HCEC 1CT (cell line): ENCODE measurements at places on chromosomes 2 and 18.
A peak's percentile ranks its signal among the peaks of the same experiment; 100 is the strongest.

GRCh38 chr2:102520009-102520408, 47.0 kb downstream of the SLC9A4 start:
- DNase-seq, result peak; percentile 30

DNA sequence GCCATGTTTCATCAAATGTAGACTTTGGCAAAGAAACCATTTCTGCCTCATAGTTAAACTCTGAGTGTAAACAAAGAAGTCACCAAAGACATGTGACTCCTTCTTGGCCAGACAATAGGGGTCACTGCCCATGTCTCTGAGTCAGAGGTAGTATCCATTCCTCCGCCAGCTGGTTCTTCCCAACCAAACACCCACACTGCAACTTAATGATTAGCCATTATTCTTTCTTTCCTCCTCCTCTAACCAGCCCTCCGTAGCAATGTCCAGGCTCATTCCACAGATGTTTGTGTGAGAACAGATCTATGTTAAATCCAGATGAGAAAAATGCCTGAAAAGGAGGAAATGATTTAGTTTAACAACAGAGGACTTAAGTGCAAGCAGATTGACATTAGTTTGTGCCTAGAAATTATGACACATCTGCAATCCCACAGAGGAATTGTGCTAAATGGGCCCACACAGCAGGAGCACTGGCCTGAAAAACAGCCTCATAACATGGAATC, 127.9 kb upstream of the SH3BP4 start:
- DNase-seq, result peak; percentile 95

DNA sequence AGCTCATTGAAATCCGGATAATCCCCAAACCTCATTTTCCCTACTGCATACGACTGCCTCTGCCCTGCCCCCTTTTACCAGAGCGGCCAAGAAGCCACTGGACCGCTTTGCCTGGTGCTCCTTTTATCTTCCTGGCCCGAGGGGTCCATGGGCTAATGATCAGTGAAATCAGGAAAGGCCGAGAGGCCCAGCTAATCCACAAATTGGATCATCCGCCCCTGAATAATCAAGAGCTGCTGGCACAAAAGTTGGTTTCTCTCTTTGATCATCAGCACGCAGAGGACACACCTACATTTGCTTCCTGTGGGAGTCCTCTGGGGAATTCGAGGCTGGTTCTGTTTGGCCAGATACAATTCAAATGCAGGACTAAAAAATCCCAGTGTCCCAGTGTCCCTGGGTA, 144.5 kb downstream of the INSIG2 start:
- DNase-seq, result no peak

- DNase-seq, result no peak
Measured at GRCh38 chr2:239882331-239882732, 142.8 kb downstream of the NDUFA10 start.

DNA sequence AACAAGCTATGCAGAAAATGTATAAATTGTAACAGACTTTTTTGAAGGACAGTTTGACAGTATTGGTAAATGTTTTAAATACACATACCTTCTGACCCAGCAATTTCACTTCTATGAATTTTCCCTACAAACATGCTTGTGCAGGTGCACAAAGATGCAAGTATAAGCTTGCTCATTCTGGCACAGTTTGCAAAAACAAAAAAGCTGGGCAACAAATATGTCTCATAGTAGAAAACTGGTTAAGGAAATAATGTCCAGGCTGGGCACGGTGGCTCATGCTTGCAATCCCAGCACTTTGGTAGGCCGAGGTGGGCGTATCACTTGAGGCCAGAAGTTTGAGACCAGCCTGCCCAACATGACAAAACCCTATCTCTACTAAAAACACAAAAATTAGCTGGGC, 96.9 kb upstream of the NEDD4L start:
- no peak for DNase-seq

DNA sequence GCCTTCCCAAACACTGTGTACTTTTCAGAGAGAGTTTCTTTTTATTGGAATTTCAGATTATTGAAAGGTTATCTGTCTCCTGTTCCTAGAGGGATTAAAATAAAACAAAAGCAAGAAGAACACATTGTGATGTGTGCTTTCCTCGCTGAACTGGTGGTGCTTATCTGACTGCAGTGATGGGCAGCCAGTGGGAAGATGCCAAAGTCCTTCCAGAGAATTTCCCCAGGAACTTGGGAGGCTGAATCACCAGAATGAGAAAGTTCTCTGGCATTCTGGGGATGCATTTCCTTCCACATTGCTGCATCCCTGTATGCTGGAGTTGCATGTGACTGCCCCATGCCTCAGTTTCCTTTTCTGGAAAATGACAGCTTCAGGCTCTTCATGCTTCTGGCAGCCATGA, 53.9 kb upstream of the SEC11C start:
- DNase-seq, result peak; percentile 59

GRCh38 chr2:25159949-25160348, 8.4 kb downstream of the POMC start:
- no peak for DNase-seq

DNA sequence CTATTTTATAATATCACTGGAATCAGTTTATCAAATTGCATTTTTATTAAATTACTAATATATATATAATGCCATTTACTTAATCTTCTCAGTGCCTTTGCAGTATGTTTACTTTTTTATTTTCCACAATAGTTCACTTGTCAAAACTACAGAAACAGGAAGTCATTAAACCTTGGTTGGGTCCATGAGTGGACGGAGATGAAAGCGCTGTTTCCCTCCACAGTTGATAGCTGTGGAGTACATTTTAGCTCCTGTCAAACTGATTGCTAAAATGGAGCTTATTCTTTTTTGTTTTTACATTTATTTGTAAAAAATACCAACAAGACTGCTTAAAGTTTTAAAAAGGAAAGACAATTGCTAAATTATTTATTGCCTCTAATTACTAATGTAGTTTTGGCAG, 19.2 kb downstream of the MFF start:
- no peak for DNase-seq

DNA sequence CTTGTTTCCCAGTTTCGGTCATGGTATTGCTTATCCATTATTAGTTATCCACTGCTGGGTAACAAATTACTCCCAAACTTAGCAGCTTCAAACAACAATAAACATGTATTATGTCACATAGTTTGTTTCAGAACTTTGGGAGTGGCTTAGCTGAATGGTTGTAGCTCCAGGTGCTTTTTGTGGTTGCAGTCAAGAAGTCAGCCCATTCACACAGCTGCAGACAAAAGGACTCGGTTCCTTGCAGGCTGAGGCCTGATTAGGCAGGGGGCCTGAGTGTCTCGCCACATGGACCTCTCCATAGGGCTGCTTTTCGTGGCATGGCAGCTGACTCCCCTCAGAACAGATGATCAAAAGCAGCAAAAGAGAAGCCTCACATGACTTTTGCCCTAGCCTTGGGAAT, 58.2 kb upstream of the ITGA4 start:
- no peak for DNase-seq

- DNase-seq, result no peak
Measured at GRCh38 chr18:74273394-74273793, 18.4 kb downstream of the CYB5A start.

- no peak for DNase-seq
Measured at GRCh38 chr2:8888963-8889362, 51.5 kb upstream of the KIDINS220 start.

DNA sequence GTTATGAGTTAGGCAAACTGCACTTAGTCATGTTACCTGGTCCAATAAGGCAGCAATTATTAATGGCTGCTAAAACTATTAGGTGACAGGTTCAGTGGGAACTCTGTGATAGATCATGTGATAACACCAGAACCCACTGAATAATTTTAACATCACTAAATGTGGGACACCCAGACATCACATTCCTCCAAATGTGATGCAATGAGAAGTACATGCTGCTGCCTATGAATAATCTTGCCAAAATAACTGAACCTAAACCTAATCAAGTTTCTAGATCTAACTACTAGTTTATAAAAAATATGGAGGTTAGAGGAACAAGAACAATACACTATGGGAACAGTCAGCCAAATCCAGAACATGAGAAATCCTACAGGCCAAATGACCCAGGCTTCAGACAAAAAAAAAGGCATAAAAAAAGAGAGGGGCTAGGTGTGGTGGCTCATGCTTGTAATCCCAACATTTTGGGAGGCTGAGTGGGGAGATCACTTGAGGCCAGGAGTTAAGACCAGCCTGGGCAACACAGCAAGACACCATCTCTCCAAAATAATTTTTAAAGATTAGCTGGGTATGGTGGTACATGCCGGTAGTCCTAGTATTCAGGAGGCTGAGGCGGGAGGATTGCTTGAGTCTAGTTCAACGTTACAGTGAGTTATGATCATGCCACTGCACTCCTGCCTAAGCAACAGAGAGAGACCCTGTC, 7.0 kb upstream of the ACTR2 start:
- DNase-seq, result no peak

- no peak for DNase-seq
Measured at GRCh38 chr2:239396881-239397681, 3.7 kb downstream of the HDAC4 start.

GRCh38 chr2:99842451-99842850, 299.9 kb downstream of the AFF3 start:
- DNase-seq, result no peak

GRCh38 chr2:154392256-154392655, 306.2 kb upstream of the KCNJ3 start:
- no peak for DNase-seq

GRCh38 chr2:233402789-233403188, 48.5 kb downstream of the DGKD start:
- no peak for DNase-seq

DNA sequence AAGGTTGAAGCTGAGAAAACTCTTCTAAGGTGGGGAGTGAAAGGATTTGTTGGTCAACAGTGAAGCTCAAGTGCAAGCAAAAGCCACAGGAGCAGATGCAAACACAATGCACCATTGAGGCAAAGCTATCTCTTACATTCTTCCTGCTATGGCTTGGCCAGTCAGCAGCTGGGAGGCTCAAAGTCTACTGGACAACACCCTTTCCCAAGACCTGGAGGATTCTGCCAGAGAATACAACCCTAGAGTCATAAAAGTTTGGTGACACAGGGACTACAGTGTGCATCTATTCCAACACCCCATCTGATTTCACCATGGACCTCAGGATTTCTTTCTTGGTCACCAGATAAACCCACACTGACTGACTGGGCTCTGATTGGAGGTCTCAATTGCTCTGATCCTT, 342.0 kb downstream of the HRH4 start:
- DNase-seq, result no peak

DNA sequence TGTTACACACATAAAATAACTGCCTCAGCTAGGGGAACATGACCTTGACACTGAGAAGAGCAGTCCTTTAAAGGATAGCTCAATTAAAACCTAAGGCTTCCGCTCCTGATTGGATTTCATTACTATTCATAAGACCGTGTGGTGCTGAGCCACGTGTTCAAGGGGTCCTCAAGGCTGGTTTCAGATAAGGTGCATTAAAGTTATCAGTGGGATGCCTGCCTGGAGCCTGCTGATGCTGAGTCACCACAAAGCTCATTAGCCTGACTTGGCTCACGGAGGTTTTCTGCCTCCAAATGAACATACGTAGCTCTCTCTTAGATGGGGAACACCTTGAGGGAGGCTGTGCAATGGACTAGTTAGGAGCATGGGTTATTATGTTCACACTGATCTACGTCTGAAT, 518.9 kb downstream of the TDRD15 start:
- DNase-seq, result no peak

- peak; percentile 22 for DNase-seq
Measured at GRCh38 chr2:237744613-237745249, 53.8 kb upstream of the RBM44 start.

- DNase-seq, result no peak
Measured at GRCh38 chr2:119196301-119197125, 27.1 kb upstream of the STEAP3 start.

DNA sequence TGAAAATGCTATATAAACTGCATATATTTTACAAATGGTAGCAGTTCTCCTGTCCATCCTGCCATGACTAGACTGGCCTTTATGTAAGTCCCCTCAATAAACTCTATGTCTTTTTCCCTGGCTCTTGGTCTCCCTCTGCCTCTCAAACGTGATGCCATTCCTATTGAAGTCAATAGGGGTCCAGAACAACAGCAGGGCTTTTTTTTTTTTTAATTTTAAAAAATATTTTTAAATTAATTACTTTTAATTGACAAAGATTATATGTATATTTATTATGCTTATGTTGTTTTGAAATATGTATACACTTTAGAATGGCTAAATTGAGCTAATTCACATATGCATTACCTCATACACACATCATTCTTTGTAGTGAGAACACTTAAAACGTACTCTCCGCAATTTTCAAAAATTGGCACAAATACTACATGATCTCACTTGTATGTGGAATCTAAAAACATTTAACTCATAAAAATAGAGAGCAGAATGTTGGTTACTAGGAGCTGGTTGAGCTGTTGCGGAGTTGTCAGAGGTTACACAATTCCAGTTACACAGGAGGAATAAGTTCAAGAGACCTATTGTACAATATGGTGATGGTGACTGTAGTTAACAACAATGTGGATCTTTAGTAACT, 123.1 kb downstream of the LRRTM4 start:
- DNase-seq, result no peak

DNA sequence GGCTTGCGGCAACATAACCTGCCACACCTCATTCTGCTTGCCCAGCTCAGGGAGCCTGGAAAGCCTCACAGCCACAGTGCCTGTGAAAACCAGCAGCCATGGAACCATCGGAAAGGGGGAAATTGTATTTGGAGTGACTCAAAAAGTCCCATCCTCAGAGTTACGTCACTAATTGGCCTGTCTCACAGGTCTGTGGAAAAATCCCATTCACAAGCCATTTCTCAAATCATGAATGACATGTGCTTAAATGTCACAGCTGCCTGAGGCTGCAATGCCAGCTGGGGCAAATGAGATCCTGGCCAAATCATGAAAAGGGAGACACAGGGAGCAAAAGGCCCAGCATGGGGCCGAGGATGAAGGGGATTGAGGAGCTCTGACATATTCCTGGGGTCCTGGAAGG, 486.9 kb upstream of the RAB6C start:
- DNase-seq, result no peak

- DNase-seq, result no peak
Measured at GRCh38 chr2:196309691-196310090, 138.3 kb upstream of the STK17B start.

DNA sequence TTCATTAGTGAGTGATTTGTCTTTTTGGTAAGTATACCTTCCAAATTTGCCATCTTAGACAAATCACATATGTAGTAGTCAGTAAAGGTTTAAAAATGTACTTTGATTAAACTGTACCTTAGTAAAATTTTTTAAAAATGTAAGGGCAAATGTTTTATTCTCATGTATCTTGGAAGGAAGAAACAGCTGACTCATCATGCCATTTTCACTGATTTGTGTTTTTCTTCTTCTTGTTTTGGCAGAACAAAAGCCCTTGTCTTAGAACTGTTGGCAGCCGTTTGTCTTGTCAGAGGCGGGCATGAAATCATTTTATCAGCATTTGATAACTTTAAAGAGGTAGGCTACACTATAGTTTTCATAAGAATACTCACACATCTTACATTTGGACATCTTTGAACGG, 136.5 kb downstream of the PRPF40A start:
- no peak for DNase-seq

DNA sequence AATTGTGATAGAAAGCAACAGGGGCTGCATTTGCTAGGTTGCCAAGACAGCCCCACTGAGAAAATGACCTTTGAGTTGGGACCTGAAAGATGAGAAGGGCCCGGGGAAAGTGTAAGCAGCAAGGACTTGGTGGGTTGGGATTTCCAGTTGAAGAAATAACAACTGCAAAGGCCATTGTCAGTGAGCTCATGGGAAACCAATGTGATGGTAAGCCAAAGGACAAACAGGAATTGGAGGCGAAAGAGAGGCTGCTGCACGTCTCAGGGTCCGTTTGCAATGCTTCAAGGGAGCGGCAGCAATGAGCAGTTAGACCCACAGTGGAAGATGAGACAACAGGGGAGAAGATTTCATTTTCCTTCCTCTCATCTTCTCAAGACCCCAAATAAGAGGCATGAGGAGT, 51.5 kb upstream of the RGPD4 start:
- DNase-seq, result no peak

- peak; percentile 50 for DNase-seq
Measured at GRCh38 chr2:113685471-113685870, 58.4 kb downstream of the RABL2A start.
